ENCODE measurements at places on chromosomes 4 and X. TPM values are rescaled to one million over a fixed set of nuclear protein-coding genes. Genes with fewer than 3 reads are reported as not detected.

The GPRASP3 gene
- 5.3 TPM for total RNA-seq

DNA sequence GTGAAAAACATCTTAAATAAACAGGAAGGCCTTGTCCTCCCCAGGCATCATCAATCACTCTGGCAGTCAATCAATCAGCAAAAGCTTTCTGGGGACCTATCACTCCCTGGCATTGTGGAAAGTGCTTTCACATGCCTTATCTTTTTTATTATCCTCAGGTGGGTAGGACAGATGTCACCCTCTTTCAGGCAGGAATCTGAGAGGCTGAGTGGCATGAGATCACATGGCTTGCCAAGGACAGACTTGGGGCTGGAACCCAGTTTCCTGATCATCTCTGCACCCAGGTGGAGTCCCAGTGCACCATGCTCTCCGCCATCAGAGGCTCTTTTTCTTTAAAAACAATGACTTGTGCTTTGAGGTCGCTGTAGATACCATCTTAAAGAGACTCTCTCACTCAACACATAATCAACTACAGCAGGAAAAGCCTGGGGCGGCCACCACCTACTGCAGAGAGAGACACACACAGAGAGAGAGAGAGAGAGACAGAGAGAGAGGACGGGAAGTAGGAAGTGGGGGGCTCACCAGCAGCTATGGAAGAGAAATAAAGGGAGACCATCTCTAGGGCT is 282.7 kb downstream of the PTTG2 start:
- no peak for DNase-seq

The GAGE12F gene
- total RNA-seq: not detected

DNA sequence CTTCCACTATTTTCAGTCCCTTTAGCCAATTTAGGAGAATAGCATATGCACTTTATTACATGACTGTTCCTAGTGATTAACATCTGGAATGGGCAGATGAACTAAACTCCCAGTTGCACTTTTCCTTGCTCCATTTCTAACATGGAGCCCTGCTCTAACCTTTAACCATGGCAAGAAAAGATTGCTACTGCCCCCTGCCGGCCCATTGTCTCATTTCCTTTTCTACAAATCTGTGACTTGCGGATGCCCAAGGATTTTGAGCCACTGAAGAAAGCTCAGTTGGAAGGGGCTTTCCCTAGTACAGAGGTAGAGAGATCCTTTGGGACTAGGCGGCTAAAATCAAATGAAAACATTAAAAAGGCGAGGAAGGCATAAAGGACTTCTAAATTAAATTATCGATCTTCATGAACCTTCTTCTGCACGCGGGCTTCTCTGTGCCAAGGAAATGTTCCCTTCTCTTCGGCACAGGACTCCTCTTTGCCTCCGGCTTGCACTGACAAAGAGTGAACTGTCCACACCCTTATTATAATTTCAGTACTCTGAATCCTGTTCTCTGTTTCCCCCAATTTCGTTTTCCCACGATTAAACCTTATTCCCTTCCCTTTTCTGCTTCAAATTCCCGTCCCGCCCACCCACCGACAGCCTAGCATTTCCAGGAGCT is 577 bp upstream of the GLRA2 start:
- peak; percentile 19 for DNase-seq

GRCh38 chr4:24473309-24473721 is 111.0 kb downstream of the DHX15 start:
- DNase-seq: peak; percentile 41

DNA sequence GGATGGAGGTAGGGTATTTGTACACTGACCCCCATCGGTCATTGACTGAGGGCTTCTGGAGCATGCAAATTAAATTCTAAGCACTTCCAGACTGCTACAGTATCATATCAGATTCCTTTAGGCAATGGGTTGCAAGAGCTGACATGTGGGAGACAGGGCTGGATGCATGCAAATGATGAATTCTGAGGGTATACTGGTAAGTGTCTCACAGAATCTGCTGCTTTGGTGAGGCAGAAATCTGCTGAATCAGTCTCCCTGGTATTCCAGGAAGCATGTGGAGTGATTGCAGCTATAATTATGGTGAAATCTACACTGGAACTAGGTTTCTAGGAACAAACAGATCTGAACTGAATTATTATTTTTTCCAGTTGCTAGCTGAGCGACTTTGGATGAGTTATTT is 684.9 kb upstream of the MAGEB2 start:
- peak; percentile 68 for DNase-seq

- no peak for DNase-seq
Observed at GRCh38 chrX:40167850-40168479, 70.2 kb upstream of the BCOR start.

The SLC25A14 gene
- total RNA-seq: 9.3 TPM

DNA sequence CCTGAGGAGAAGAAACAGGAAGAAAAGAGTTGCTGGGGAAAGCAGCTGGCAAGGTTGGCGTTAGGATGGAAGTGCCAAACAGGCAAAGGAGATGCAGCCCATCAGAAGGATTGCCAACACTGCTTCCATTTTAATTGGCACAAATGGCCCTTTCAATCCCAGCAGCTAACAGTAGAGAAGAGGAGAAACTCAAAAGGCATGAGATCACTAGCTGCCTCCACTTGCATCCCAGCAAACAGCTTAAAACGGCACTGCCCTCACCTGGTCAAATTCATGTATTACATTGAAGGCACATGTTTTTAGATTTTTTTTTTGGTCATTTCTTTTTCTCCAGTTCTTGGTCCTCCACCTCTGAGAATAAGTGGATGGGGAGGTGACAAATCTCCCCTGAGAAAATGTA is 14.9 kb upstream of the LOC101059915 start:
- peak; percentile 66 for DNase-seq

- peak; percentile 28 for DNase-seq
Observed at GRCh38 chr4:186765138-186765537, 41.5 kb upstream of the FAT1 start.

DNA sequence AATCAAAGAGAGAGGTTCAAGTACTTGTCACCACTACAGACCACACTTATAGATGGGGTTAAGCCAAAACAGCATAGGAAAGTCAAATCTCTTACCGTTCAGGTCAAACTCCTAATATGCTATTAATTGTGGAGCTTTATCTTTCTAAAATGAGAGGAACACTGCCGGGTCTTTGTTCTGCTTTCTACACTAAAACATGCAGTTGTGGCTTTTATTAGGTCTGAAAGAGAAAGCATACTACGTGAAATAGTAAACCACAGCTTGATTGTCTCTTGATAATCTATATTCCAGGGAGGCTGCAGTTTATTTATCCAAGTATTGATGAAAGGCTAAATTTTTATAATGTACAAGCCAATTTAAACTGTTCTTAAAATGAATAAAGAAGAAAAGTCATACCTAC is 12.3 kb upstream of the INPP4B start:
- no peak for DNase-seq

- no peak for DNase-seq
Observed at GRCh38 chr4:175252642-175253041, 334.5 kb downstream of the ADAM29 start.

GRCh38 chr4:48429709-48430474 is 53.3 kb upstream of the SLC10A4 start:
- no peak for DNase-seq

GRCh38 chrX:47170861-47171692 is 22.6 kb upstream of the UBA1 start:
- no peak for DNase-seq

GRCh38 chr4:2127609-2128332 is 68.6 kb downstream of the NAT8L start:
- DNase-seq: peak; percentile 4

DNA sequence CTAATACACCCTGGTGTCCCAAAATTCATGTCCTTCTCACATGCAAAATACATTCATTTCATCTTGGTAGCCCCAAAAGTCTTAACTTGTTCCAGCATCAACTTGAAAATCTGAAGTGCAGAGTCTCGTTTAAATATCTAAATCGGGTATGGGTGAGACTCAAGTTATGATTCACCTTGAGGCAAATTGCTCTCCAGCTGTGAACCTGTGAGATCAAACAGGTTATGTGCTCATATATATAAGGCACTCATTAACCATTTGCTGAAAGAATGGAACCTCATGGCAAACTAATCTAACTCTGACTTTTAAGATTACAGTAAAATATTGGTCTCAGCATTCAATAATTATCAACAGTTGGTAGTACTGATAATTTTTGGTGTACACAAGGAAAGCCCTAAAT is 55.5 kb downstream of the PDLIM5 start:
- no peak for DNase-seq
